ENCODE measurements at places on chromosomes 2 and 18. TPM values are rescaled to one million over a fixed set of nuclear protein-coding genes. Genes with fewer than 3 reads are reported as not detected.
A peak's percentile ranks its signal among the peaks of the same experiment; 100 is the strongest.

- no peak for ATAC-seq
These were observed 24.3 kb downstream of the NCKAP1 start for GRCh38 chr2:183014005-183014404.

DNA sequence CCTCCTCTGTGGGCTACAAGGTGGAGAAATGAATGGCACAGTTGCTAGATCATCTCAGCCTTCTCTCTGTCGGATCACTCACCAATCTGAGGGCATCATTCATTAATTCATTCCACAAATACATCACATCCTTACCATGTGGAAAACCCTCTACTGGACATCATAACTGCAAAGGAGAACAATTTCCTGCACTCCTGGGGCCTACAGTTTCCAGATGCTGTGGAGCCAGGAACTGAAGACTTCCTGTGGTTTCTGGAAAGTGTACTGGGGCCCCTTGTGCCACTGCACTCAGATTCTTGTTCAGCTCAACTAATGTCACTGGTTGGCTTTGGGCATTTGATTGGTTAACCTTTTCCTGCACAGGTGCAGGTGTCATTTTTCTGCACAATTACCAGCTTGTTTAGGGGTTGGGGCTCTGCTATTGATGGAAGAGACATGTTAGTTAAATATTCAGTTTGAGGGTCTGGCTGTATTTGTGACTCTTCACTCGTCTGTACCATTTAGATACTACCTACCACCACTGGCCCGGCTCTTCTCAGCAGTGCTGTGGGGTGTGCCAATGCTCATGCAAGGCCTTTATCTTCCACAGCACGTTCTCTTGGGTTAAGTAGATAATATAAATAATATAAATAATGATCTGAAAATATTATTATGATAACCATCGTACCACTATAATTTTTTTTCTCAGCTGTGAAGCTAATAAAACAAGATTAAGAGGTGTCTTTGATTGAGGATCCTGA lies 427.3 kb downstream of the TSN start:
- ATAC-seq, result no peak

TUBB8B gene
- total RNA-seq, result not detected

PARD3B gene
- total RNA-seq, result 4.3 TPM

GRCh38 chr2:230441227-230441897 lies 25.4 kb downstream of the SP100 start:
- ATAC-seq, result peak; percentile 74

GRCh38 chr2:33118651-33119050 lies 171.9 kb downstream of the LTBP1 start:
- no peak for ATAC-seq

- peak; percentile 78 for ATAC-seq
These were observed 31.8 kb upstream of the INPP4A start for GRCh38 chr2:98412751-98413458.

GRCh38 chr2:8622199-8622911 lies 59.5 kb upstream of the ID2 start:
- ATAC-seq, result no peak

Data from esophagus mucosa (tissue), 1 donor.